ENCODE measurements at places on chromosomes 5 and 9.

- DNase-seq, result no peak
These were observed 72.9 kb downstream of the ANGPTL2 start for GRCh38 chr9:127049581-127049980.

DNA sequence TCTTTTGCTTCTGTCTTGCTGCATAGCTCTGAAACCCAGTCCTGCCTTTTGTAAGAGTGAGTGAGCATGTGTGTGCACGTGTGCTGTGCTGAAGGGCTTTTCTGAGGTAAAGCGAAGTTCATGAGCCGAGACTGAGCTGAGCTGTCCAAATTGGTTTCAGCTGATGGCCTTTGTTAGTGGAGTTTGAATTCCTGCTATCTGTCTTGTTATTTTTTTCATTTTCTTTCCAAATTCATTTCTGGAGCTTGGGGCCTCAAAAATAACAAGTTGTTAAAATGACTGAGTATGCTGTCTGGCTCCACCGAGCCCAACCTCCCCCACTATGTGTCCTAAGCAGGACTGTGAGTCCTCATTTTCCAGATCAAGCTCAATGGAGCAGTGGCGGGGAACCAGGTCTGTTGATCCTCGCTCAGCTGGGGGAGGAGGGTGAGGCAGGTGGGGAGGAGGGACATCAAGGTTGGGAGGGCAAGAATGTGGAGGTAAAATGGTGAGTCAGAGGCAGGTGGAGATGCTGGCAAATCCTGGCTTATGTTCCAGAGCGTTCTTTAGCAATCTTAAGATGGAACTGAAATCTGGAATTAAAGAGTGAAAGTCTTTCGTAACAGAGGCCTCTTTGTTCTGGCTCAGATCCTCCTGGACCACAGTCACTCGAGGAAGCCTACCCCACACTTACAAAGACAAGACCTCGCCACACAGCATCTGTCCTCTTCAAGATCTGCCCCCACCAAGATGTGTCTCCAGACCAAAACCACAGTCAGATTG, 63.9 kb downstream of the SREK1 start:
- no peak for DNase-seq

GRCh38 chr5:66606713-66607112, 10.5 kb downstream of the MAST4 start:
- no peak for DNase-seq

DNA sequence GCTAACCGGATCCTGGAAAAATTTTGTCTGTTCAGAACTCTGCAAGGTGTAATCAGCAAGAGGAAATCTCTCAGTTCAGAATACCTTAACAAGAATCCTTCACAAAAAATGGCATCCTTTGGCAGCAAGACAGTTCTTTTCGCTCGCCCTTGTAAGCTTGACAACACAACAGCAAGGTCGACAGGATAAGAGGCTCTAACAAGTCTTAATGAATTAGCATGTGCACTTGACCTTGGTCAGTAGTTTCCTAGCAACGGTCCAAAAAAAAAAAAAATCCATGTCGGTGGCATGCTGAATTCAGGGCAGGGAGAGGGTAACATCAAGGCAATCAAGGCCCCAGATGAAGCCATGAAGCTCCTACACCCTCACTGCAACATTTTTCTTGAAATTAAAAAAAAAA, 172.8 kb downstream of the APBA1 start:
- no peak for DNase-seq

GRCh38 chr5:159913048-159913447, 3.2 kb upstream of the ADRA1B start:
- no peak for DNase-seq

DNA sequence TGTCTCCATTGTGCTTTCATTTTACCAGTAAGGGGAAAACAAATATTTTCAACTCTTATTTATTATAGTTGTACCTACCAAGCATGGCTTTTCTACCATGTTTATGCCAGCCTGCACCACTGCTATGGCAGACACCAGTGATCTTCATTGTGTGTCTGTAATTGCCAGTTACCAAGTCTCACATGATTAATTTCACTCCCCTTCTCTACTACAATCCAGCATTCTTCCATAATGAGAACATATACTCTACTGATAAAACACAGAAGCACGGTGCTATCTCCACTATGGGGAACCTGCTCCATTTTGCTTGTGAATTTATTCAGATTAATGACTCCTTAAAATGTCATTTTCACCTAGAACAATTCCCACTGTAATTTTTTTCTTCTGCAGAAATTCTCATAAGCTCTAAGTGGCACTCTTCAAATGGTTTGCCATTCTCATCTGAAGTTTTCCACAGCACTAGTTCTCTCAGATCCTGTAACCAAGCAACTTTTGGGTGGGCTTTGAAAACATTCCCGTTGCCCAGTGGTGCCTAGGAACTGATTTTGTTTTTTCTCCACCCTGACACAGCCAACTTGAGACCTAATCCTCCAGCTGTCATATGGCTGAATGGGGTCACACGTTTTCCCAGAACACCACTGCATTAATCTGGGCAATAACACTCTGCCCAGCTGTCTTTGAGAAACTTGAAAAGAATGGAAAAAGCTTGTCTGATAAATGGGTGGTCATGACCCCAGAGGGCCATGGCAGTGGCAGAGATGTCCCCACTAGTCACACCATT, 222.7 kb upstream of the RASEF start:
- DNase-seq, result no peak

DNA sequence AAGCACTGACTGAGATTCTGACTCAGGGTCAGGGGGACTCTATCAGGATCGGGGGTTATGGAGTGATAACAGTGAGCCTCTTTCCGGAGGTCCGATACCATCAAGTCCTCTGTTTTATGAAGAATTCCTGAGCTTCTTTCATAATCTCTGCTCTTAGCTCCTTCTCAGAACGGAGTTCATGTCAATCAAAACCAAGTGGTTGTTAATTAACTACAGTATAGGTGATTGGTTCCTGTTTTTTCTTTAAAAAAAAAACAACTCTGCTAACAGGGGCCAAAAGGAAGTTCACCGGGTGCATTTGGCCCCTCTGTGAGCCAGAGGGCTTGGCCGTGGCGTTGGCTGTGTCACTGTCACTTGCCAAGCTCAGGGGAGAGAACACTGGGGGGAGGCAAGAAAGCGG, 4.0 kb downstream of the GFI1B start:
- DNase-seq, result no peak

GRCh38 chr5:35248843-35249780, 18.8 kb upstream of the PRLR start:
- DNase-seq, result no peak

DNA sequence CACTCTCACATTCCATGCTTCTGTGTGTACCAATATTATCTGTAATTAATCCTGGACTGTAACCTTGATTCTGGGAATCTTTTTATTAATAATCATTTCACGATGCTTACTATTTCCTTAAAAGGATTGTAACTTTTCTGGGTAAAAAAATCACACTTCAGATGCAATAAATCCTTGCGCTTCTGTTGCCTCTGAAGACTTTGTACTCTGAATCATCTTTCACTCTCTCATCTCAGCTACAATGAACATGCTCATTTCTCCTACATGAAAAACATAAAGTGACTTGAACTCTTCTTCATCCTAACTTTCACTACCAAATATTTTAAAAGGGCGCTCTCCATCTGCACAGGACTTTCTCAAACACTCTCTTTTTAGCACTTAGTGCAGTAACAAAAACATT, 50.0 kb downstream of the GDA start:
- DNase-seq, result no peak

- DNase-seq, result peak; percentile 20
These were observed 6.9 kb downstream of the NOL6 start for GRCh38 chr9:33466565-33467495.

DNA sequence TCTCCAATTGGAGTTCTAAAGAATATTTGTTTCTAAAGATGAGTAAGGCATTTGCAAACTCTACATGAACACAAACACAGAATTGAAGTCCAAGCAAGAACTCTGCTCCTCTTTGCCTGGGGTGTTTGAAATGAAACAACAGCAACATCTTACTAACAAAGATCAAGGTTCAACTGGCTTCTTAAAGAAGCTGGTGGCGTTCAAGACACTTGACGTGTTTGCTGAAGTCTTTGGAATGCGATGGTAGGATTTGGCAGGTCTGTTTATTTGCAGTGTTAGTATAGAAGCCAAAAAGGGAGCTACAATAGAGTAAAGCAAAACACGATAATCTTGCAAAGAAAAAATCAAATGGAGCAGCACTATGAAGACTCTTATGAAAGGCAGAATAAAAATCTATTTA, 94.9 kb downstream of the BASP1 start:
- DNase-seq, result no peak

DNA sequence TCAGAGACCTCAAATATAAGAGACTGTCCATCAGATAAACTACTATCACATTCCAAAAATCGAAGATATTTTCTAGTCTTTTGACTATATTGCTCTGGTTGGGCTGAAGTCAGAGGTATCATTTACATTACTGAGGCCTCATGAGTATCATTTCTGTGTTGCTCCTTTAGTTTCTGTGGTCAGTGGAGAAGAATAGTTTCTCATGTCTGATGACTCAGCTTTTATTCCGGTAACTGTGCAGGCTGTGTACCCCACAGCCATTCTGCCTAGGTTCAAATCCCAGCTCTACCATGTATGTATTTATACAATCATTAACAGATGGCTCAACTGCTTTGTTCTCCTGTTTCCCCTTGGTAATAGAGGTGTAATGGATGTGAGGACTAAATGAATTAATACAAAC, 179.3 kb downstream of the ALDH1A1 start:
- DNase-seq, result no peak

GRCh38 chr5:112005623-112005930, 248.6 kb upstream of the NREP start:
- no peak for DNase-seq

- no peak for DNase-seq
These were observed 78.2 kb upstream of the IFNE start for GRCh38 chr9:21560281-21560745.

DNA sequence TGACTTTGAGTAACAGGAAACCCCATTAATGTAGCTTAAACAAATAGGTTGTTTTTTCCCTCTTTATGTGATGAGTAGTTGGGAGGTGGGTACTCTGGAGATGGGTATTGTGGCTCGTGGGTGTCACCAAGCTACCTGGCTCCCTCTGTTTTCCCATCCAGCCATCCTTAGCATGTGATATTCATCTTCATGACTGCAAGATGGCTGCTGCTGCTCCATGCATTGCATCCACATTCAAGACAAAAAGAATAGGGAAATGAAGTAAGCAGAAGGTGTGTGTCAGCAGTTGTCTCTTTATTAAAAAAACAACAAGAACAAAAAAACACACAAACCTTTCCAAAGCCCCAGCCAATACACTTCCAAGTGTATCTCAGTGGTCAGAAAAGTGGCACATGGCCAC, 6.5 kb upstream of the ARHGAP26 start:
- DNase-seq, result no peak

DNA sequence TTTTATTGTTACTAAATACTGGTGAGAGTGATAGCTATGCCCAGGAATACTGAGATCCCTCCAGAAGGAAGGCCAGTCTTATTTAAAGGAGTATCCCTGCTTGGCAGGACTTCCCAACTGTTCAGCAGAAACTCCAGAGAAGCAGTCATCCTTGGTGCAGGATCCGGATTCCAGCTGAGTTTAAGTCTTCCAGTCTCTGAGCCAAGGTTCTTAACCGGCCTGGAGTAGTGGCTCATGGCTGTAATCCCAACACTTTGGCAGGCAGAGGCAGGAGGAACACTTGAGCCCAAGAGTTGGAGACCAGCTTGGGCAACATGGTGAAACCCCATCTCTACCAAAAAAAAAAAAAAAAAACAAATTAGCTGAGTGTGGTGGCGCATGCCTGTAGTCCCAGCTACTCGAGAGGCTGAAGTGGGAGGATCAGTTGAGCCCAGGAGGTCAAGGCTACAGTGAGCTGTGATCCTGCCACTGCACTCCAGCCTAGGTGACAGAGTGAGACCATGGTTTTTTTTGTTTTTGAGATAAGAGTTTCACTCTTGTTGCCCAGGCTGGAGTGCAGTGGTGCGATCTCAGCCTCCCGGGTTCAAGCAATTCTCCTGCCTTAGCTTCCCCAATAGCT, 7.6 kb downstream of the NAIF1 start:
- no peak for DNase-seq

DNA sequence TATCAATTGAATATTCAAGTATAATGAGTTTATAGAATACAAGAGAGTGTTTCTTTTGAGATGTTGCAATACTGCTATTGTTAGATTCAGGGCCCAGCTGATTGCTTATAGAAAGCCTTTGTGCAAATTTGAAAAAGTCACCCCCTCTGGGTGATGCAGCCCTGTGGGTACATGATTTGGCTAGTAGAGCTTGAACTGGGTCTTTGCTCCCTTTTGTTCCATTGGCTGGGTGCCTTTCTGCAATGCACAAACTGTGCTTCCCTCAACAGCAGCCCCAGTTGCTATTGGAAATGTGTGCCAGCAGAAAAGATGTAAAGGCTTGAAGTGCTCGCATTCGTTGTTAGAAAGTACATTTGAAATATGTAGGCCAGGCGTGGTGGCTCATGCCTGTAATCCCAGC, 61.8 kb upstream of the CEMIP2 start:
- DNase-seq, result no peak

- no peak for DNase-seq
These were observed 5.1 kb downstream of the IQGAP2 start for GRCh38 chr5:76408104-76408654.

GRCh38 chr9:87115785-87116184, 168.5 kb upstream of the GAS1 start:
- DNase-seq, result no peak

- DNase-seq, result no peak
These were observed 66.2 kb upstream of the CLINT1 start for GRCh38 chr5:157924931-157925729.

DNA sequence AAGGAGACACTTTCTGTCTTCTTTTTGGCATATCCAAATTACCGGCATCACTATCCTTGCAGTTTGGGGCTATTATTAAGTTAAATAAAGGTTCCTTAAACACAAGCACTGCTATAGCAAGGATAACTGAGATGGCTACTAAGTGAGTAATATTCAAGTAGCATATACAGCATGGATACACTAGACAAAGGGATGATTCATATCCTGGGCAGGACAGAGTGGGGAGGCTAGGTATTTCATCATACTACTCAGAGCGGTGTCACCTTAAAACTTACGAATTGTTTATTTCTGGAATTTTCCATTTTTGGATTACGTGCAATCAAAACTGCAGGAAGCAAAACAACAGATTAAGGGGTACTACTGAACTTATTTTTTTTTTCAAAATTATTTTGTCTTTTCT, 54.1 kb downstream of the FER start:
- no peak for DNase-seq

- DNase-seq, result no peak
These were observed 29.2 kb downstream of the IZUMO3 start for GRCh38 chr9:24516463-24516862.

- DNase-seq, result no peak
These were observed 44.9 kb upstream of the ADAMTSL1 start for GRCh38 chr9:18429070-18429469.

GRCh38 chr5:169426784-169427183, 125.8 kb upstream of the SLIT3 start:
- DNase-seq, result no peak
